ENCODE measurements at places on chromosomes 3 and 15.

GRCh38 chr15:100861511-100861991 is 18.1 kb upstream of the ALDH1A3 start:
- DNase-seq, result no peak

- no peak for DNase-seq
Observed at GRCh38 chr15:78035321-78035751, 42.2 kb downstream of the TBC1D2B start.

- no peak for DNase-seq
Observed at GRCh38 chr3:64667887-64668581, 19.8 kb downstream of the ADAMTS9 start.

GRCh38 chr15:80978685-80979329 is 10.8 kb downstream of the MESD start:
- peak; percentile 52 for DNase-seq

DNA sequence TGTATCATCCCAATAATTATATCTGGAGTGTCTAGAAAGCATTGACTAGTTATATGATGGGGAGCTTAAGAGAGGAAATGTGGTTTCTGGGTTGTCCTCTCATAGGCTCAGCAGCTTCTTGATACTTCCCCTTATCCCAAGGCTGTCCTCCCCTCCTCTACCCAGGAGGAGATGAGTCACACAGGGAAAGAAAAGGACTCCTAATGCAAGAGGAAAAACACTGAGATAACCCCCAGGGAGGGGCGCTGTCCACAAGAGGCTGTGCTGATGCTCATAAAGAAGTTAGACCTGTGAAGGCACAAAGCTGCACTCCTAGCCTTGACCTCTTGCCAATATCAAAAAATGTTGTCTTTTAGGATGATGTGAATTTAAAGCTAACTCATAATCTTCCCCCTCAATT is 28.8 kb upstream of the GYG1 start:
- DNase-seq, result peak; percentile 82

- DNase-seq, result no peak
Observed at GRCh38 chr15:73530649-73531048, 87.7 kb downstream of the REC114 start.

DNA sequence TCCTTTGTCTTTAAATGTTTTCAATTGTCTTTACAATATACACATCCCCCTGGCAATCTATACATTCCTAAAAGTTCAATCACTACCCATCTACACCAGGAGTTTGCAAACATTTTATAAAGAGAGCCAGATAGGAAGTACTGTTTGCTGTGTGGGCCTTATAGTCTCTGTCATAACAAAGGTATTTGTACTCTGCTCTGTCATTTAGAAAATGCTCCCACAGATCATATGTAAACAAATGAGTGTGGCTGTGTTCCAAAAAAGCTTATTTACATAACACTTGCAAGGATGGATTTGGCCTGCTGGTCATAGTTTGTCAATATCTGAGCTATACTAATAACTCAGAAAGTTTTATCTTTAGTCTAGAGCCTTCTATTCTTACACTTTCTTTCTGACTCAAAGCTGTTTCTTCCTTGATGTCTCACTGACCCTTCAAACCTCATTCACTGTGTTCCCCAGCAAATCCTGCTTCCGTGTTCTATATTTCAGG is 511.9 kb downstream of the GBE1 start:
- DNase-seq, result peak; percentile 79

DNA sequence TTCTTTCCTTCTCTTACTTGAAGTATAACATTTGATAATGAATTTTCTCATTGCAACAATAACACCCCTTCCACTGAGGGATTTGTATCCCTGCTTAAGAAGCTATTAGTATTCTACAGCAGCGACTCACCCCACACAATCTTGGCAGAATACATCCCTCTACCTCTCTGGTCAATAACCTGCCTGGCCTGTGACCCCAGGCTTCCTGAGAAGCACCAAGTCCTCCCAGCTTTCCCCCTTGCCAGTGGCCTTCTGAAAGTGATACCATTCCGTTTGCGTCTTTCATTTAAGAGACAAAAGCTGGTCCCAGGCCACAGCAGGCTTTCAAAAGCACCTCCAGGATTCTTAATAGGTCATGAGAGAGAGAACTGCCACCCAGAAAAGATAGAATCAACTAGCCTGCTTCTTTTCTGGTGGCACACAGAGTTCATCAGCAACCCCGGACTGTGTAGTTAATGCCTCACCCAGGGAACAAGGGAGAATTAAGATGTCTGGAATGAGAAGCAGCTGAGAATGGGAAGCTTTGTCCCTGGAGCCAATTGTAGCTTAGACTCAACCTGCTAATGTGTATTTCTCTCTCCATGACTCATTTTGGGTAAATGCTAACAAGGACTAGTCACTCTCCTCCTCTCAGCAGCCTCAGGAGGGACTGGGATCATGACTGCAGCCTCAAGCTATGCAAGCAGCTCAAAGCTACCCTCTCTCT is 101.0 kb upstream of the CPNE4 start:
- DNase-seq, result peak; percentile 99

DNA sequence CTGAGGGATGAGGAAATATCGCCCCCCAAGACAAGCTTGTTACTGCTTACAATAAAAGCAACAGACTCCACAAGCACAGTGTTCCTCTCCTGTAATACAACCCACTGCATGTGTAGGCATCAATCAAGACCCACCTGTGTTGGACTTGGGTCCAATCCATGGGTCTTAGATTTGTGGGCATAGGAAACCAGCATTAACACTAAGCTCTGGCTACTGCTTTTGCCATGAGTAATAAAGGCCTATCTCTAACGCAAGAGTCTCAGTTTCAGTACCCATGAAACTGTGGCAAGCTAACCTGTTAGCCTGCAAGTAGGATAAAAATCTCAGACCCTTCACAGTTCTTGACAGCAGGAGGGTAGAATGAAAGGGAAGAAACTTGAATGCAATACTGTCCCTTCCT is 5.2 kb upstream of the EIF1B start:
- no peak for DNase-seq

GRCh38 chr3:55718074-55718473 is 231.0 kb upstream of the WNT5A start:
- DNase-seq, result no peak

- DNase-seq, result no peak
Observed at GRCh38 chr3:85228966-85229365, 270.2 kb downstream of the CADM2 start.

DNA sequence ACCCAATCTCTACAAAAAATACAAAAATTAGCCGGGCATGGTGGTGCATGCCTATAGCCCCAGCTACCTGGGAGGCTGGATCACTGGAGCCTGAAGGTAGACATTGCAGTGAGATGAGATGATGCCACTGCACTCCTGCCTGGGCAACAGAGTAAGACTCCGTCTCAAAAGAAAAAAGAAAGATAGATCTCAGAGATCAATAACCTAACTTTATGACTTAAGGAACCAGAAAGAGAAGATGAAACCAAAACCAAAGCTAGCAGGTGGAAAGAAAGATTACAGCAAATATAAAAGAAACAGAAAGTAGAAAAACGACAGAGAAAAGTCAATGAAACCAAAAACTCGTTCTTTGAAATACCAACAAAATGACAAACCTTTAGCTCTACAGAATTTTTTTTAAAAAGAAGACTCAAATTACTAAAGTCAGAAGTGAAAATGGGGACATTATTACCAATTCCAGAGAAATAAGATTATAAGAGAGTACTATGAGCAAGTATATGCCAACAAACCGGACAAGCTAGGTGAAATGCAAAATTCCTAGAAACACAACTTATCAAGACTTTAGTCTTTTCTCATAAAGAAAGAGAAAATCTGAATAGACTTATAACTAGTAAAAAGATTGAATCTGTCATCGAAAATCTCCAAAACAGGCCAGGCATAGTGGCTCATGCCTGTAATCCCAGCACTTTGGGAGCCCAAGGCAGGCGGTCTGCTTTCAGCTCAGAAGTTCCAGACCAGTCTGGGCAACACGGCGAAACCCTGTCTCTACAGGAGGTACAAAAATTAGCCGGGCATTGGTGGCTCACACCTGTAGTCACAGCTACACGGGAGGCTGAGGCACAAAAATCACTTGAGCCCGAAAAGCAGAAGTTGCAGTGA is 35.0 kb downstream of the ACAP2 start:
- DNase-seq, result no peak

DNA sequence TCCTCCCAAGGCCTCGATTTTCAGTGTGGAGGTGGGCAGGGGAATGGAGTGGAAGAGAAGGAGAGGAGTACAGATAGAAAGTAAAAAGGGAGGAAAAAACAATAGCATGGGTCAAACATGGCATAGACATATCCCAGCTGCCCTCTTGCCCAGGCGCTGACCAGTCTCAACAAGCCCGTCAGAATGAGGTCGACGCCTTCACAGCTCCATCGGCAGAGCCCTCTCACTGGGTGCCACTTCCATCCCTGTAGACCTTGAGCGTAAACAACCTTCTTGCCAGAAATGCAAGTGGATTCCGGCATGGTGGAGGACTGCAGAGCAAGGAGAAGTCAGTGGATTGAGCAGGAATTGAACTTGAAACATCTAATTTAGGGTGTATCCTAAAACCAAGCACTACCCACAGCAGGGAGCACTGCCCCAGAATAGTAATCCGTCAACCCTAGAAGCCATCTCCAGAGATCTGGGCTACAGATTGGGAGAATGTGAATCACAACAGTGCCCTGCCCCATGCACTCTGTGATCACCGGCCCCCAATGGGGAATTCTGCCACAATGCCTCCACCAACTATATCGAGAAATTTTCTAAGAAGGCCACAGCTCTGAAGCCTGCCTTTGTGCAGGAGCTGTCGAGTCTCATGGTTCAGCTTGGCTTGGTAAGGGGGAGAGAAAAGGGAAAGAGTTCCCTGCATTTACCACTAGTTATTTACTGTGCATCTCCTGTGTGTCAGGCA is 190.1 kb downstream of the UACA start:
- DNase-seq, result no peak

GRCh38 chr3:72657666-72658065 is 190.6 kb downstream of the SHQ1 start:
- DNase-seq, result no peak

GRCh38 chr15:78065284-78065872 is 12.1 kb downstream of the TBC1D2B start:
- DNase-seq, result peak; percentile 97

DNA sequence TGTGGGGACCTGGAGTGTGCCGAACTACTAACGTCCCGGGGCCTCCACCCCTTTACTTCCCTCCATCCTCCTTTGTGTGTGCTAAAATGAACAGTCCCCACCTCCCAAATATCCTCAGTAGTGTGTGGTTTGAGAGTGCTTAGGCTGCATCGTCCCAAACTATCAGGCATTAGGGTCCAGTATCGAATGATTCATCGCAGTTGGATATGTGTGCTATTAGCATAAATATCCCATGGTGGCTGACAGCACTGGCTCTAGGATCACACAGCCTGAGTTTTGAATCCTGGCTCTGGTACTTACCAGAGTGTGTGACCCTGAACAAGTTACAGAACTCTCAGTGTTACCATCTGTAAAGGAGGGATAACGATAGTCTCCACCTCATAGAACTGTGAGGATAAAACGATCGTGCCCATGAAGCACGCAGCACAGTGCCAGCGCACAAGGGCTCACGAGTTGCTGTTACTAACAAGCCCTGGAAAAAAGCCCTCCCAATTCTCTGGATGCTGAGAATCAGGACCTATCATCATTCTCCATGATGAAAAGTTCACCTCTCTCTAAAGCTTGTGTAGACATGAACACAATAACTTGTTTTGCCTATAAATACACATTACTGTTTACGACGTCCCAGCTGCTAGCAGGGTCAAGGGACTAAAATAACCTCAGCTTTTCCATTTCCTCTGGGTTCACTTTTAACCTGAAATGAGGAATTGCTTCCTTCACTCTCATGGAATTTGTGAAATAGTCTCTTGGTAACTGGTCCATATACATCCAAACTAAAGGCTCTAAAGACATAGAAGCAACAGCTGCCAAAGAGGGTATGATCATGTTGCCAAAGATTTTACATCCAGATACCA is 51.0 kb downstream of the VGLL4 start:
- peak; percentile 71 for DNase-seq

GRCh38 chr3:190139365-190139764 is 18.7 kb upstream of the P3H2 start:
- no peak for DNase-seq

GRCh38 chr15:74350295-74351275 is 16.9 kb downstream of the CYP11A1 start:
- DNase-seq, result no peak

- peak; percentile 5 for DNase-seq
Observed at GRCh38 chr15:49507261-49507660, 84.2 kb downstream of the FGF7 start.

DNA sequence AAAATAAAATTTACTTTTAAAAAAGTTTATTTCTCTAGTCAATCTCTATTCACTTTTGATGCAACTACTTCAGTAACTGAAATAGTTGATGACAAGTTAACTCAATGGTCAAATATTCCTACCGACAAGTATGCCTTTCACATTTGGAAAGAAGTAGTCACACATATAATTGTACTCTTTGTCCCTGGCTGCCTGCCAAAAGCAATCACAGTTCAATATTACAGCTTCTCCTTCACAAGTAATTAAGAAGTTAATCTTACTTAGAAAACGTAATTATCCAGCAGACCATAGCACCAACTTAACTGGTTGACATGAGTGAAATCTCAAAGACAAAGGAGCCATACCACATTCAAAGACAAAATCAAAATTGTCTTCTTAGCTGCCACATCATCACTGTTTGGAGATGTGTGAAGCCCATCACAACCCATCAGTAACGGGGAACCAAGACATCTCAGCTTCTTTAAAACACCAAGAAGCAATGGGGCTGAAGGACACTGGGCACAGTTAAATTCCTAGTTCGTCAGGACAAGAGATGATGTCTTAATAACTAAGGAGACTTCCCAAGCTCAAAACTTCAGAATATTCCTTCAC is 86.1 kb downstream of the PLCH1 start:
- no peak for DNase-seq

DNA sequence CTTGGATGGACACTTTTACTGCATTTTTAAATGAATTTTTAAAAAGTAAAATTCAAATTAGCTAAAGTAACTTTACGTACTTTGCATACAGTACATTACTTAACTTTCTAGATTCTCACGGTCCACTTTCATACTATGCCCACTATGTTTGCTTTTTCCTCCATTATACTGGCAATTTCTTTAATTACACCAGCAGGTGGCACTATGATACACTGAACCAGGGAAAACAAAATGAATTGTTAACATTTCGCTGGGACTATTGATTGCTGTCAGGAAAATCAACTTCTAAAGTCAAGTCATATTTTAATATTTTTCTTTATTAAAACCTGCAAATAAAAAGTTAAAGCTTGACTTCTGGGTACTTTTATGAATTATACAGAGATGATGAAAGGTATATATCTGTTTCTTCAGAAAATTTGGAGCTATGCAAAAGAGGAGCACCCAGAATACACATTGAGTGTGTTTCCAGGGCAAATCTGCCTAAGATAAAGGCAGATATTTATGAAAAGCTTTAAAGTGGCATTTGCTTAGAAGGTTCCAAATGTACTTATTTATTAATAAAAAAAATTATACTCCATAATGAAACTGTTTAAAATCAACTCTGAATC is 21.8 kb upstream of the POU1F1 start:
- peak; percentile 43 for DNase-seq

DNA sequence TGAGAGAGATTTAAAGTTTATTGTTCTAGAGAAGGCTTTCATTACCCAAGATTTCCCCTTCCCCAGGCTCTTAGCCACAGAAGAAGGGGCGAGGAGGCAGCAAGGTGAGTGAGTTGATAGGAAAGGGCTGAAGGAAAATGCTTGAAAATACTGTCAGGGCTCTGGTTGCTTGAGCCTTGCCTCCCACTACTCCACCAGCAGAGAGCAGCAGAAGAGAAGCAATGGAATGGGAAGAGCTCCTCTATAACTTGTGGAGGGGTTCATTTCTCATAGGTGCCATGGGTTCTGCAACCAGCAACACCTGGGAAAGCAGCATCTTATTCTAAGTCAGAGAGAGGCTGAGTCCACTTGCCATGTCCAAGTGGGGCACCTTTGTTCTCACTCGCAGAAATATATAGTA is 184.0 kb upstream of the CNTN6 start:
- DNase-seq, result peak; percentile 6

All from fibroblast of skin of right biceps (primary cell).